ENCODE measurements at places on chromosomes 6 and 20.

- DNase-seq = no peak
Observed at GRCh38 chr6:155377061-155377460, 62.8 kb upstream of the TFB1M start.

DNA sequence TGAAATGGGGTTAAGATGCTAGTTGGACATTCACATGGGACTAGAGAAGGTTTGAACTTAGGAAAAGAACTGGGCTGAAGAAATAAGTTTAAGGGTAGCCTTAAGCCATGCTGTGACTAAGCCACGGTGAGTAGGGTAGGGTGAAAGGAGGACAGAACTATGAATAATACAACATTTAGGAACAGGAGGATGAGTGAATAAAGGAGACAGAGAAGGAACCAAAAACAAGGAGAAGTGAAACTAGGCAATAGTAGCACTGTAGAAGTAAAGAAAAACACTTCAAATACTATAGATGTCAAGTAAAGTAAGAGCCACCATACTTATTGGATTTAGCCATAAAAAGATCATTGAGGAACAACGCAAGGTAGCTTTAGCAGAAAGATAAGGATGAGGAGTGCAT is 111.2 kb downstream of the KCNQ5 start:
- DNase-seq = no peak

DNA sequence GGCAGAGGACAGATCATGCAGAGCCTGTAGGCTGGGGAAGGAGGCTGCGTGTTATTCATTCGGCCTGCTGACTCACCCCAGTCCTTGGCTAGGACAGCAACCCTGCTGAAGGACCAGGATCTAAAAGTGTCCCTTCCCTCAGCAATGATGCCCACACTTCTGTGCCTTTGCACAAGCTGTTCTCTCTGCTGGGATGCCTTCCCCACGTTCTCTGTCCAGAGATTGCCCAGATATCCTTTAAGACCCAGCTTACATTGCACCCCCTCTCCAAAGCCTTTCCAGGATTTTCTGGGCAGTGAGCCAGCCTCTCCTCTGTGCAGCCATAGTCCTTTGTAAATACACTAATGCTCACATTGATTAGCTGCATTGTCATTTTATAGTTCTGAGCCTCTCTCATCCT is 99.3 kb upstream of the CHD6 start:
- no peak for DNase-seq

GRCh38 chr6:43013097-43013842 is 476 bp downstream of the MEA1 start:
- peak; percentile 46 for DNase-seq

DNA sequence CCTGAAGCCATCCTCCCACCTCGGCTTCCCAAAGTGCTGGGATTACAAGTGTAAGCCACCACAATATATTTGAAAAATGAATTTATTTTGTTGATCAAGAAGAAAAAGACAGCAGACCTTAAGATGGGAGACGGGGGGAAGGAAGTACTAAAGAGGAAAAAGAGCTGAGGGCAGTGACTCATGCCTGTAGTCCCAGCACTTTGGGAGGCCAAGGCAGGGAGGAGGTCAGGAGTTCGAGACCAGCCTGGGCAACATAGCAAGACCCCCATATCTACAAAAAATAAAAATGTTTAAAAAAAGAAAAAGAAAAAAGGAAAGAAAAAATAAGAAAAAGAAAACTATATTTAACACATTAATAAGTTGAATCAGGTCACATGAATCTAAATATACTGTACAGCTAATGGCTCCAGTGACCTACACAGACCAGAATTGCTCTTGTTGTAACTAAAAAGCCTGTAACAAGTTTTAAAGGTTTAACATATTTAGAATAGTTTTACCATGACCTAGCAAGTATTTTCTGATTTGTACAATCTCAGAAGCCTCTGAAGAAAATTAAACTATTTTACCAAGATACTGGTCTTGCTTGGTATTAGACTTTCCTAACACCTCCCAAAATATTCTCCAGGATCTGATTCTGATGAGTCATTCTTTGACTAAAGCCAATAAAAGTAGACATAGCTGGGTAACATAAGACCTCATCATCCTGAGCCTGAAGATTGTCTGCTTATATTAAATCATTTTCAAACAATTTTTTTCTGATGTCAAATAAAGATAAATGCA is 4.3 kb upstream of the AKIRIN2 start:
- no peak for DNase-seq

DNA sequence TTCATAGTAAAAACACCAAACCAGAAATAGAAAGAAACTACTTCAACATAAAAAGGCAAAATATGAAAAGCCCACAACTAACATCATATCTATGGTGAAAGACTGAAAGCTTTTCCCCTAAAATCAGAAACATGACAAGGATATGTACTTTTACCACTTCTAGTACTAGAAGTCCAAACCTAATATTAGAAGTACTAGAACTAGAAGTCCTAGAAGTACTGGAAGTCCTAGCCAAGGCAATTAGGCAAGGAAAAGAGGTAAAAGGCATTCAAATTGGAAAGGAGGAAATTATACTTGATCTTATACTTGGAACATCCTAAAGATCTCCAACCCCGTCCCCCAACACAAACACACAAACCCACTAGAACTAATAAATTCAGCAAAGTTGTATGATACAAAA is 74.9 kb downstream of the TASP1 start:
- DNase-seq = no peak

DNA sequence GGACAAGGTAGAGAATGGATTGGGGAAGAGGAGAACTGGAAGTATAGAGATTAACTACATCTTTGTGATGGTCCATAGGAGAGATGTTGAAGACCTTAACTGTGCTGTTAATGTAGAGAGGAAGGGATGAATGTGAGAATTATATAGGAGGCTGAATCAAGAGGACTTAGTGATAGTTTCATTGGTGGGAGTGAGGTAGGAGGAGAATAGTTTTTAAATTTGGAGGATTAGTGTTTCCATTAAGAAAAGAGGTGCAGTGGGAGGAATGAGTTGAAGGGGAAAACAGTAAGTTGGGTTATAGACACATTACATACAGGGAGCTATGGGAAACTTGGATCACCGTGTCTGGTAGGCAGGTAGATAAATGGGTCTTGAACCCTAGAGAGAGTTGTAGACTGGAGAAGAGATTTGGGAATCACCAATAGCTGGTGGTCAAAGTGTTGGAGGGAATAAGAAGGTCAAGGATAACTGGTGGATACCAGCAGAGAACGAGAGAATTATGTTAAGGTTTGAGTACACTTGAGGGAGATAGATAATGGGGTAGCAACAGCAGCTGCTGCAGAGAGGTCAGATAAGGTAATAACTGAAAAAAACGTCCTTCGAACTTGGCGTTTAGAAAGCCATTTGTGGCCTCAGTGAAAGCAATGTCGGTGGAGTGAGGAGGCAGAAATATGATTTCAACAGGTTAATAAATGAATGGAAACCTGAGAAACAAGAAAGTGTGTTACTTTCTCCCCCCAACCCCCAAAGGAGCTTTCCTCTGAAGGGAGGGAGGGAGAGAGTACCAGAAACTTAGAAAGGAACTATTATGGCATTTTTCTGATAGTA is 3.1 kb downstream of the C6orf89 start:
- no peak for DNase-seq

GRCh38 chr6:85404564-85405174 is 45.2 kb upstream of the NT5E start:
- DNase-seq = no peak

GRCh38 chr6:163711615-163712565 is 297.4 kb downstream of the QKI start:
- DNase-seq = peak; percentile 84

- DNase-seq = no peak
Observed at GRCh38 chr20:21387528-21387927, 9.8 kb downstream of the NKX2-4 start.

DNA sequence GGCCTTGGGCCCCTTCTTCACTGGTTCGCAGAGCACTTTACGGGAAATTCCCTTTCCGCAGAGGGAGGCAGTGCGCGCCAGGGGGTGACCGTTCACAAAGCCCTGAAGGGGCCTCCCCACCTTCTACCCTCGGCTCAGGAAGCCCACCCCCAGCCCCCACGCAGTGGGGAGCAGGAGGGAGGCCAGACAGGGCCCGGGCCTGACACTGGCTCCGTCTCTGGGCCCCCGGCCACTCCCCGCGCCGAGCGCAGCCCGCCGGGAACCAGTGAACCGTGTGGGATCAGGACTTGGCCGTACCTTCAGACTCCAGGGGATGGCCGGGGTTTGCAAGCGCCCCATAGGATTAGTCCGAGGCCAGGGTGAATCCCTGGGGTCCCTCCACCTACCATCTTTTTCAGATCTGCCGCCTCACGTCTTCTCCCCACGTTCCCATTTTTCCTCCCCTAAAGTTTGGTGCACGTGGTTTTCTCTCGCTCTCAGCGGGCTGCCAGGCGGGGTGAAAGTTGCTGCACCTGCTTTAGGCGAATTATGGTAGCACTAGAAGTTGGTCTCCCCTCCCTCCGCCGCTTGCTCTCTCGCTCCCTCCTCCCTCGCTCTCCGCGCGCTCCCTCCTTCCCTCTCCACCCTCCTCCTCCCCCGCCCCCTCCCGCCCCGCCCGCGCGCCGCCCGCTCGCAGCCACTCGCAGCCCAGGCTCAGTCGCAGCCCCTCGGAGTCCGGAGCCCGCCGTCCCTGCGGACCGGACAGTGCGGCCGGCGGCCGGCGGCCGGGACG is at the start of gene FOXP4:
Gene FOXP4, plus strand, starts transcription at position 679 of the 772 bp plus-strand sequence. CDS start 19,380 bp downstream, outside the sequence.
- peak; percentile 95 for DNase-seq

- no peak for DNase-seq
Observed at GRCh38 chr6:39402239-39402751, 79.8 kb upstream of the KCNK16 start.

DNA sequence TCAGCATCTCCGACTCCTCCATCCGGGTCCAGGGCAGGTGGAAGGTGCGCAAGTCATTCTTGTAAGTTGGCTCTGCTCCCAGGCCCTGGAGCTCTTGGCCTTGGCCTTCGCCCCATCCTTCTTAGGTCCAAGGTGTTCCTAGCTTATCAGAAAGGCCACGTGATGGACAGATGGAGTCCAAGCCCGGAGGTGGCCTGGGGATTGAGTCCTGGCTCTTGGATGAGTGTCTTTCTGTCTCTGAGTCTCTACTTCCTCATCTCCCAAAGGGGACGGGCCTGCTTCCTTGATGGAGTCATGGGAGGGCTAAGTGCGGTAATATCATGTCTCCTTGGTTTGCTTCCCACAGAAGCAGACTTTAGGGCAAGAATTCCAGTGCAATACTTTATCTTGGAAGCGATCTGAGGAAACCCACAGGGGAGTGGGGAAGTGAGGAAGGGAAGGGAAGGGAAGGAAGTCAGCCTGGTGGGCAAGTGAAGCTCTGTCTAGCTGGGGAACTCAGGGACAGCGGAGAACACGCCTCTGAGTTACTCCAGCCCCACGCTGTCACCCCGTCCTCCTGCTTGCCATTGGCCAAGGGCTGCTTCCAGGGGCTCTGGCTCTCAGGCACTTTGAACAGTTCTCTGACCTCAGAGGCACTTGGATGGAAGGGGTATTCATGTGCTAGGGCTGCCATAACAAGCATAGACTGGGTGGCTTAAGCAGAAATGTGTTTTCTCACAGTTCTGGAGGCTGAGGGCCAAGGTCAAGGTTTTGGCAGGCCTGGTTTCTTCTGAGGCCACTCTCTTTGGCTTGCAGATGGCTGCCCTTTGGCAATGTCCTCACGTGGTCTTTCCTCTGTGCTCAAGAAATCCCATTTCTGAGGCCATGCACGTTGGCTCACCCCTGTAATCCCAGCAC is 4.8 kb downstream of the LBP start:
- no peak for DNase-seq

- DNase-seq = no peak
Observed at GRCh38 chr6:122098201-122098678, 301.2 kb upstream of the HSF2 start.

- DNase-seq = no peak
Observed at GRCh38 chr6:167093922-167094432, 28.9 kb upstream of the CCR6 start.

- no peak for DNase-seq
Observed at GRCh38 chr6:160319246-160319645, 28.9 kb upstream of the SLC22A3 start.

DNA sequence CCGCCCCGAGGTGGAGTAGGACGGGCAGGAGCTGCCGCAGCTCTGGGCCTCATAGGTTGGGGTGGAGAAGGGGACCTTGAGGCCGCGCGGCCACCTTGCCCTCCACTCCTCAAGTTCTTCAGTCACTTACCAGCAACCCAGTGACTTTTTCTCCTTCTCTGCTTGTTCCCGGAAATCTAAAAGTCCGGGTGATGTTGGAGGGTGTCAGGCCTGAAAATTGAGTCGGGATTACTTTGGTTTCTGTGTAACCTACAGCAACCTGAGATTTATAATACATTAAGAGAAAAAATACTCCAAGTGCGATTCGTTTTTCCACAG is 338 bp downstream of the RWDD1 start:
- no peak for DNase-seq

DNA sequence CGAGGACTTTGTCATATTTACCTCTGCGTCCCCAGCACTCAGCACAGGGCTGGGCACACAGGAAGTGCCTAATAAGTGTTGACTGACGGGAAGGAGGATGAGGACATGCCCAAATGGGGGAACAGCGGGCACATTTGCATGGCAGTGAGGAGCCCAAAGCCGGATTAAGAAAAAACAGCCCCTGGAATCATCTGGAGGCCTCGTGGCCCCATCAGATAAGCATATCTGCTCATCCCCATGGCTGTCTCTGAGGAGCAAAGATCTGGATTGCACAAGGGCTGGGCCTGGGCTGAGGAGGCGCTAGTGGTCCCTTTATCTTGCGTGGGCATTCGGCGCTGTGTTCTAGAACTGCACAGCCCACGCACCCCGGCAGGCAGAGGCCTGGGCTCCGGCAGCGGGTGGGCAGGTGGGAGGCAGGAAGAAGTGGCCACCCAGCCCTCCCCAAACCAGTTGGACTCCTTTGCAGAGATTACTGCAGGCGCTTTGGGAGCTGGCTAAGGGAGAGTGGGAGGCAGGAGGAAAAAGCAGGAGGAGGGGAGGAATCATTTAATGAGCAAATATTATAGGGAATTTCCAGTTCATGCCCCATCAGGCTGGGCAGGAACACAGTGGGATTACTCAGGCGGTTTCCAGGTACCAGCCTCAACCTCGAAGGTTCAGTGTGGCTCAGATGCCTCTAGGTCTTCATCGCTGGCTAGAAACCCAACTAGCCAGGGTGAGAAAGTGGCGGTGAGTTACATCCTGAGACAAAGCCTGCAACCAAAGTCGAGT is 108.1 kb downstream of the CEBPB start:
- no peak for DNase-seq

DNA sequence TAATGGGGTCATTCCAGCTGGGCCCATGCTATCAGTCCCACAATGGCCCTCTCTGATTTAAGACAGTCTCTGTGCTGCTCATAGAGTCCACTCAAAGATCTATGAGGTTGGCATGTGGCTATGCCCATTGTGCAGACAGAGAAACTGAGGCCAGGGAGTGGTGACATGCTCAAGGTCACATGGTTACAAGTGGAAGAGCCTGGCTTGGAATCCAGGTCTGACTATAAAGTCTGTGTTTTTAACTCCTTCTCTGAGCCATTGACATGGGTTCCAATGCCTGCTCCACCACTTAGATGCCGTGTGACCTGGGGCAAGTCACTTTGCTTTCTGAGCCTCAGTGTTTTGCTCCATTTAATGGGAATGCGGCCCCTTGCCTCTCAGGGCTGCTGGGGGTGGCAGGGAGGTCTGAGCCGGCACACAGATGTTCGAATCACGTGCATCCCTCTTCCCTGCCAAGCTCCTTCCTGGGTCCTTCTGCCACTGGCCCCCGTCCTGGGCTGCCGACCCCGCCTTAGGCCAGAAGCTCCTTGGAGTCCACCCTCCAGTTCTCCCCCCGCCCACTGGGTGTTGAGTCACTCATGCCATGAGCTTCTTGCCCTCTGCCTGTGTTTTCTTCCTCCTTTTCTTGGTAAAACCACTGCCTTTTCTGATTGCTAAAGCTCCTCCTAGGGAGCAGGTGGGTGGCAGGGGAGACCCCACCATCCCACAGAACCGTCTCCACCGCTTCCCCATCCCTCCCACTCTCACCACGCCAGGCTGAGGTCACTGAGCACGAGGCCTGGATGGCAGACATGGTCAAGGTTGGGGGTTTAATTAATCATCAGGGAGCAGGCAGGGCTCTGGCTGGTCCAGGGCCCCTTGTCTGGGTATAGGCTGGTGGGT is 35.7 kb downstream of the CEBPB start:
- peak; percentile 32 for DNase-seq

Data from KBM-7 (cell line).